Activated T-cell treated with anti-CD3 and anti-CD28 coated beads for 4 hours (primary cell): ENCODE measurements at places on chromosomes 12 and 14.

DNA sequence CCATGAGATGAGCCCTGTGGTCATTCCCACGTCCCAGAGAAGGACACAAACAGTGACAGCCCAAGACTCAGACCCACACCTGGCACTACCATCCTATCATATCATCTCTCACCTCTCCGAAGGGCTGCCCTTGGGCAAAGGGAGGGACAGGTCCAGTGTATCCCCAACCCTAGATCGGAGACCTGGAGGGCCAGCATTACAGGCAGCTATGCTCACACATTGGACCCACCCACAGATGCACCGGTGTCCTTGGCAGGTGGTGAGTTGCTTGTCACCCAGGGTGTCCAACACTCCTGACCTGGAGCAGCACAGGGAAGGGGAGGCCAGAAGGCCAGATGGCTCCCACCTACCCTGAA, 117.4 kb downstream of the DICER1 start:
- DNase-seq: no peak

- no peak for DNase-seq
These were observed 29.8 kb downstream of the LRRIQ1 start for GRCh38 chr12:85065837-85066482.

- DNase-seq: no peak
These were observed 166.2 kb upstream of the CDKN3 start for GRCh38 chr14:54230645-54231044.

- DNase-seq: no peak
These were observed 307.2 kb downstream of the CACNA1C start for GRCh38 chr12:2359725-2360629.

DNA sequence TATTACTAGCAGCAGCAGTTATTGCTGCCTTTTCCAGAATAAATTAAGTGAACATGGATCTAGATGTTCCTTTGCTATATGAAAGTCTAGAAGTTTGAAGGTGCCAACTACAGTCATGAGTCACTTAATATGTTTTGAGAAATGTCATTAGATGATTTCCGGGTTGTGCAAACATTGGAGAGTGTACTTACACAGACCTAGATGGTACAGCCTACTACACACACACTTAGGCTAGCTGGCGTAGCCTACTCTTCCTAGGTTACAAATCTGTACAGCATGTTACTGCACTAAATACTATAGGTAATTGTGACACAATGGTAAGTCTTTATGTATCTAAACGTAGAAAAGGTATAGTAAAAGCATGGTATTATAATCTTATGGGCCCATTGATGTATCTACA, 368.1 kb downstream of the PDZRN4 start:
- no peak for DNase-seq
